ENCODE measurements at places on chromosomes 16 and 17.

GRCh38 chr16:27972500-27972899, 91.0 kb downstream of the GSG1L start:
- no peak for DNase-seq
- H3K27me3 ChIP-seq, result peaks cover 25% of the 10 kb centered on the region
- no peak overlapping the region for H3K27ac ChIP-seq
- no peaks in the 10 kb centered on the region for H3K36me3 ChIP-seq

DNA sequence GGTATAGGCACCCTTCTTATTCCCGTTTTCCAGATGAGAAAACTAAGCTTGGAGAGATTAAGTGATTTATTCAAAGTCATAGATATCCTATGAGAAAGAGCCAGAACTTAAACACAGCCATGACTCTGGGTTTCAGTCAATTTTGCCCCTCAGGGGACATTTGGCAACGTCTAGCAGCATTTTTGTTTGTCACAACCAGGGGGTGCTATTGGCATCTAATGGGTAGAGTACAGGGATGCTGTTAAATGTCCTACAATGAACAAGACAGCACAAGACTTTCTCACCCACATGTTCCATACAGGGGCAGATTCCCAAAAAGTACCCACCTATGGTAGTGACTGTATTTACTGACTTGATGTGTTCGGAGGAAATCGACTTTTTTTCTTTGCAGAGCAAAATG, 4.8 kb upstream of the SHISA9 start:
- H3K4me3 ChIP-seq, result no peak overlapping the region
- H3K4me1 ChIP-seq, result no peaks in the 10 kb centered on the region
- DNase-seq, result no peak
- no peaks in the 10 kb centered on the region for H3K36me3 ChIP-seq
- H3K27me3 ChIP-seq, result peaks cover 75% of the 10 kb centered on the region

DNA sequence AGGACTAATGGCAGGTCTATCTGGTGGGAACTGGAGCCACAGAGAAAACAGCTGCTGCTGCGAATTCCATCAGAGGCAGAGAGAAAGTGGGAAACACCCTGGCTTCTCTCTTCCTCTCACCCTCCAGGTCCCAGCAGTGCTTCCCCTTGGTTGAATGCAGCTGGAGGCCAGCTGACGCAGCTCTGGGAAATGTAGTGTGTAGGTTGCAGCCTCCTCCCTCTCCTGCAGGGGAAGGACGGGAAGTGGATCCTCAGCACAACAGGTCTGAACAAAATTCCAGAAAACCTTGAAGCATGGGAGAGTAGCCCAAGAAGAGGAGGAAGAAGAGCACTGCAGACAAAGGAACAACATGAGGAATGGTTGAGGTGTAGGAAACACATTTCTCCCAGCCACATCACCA, 67.8 kb upstream of the MMP2 start:
- no peaks in the 10 kb centered on the region for H3K36me3 ChIP-seq
- no peak overlapping the region for H3K27ac ChIP-seq
- peaks cover 91% of the 10 kb centered on the region for H3K27me3 ChIP-seq
- H3K4me1 ChIP-seq, result no peaks in the 10 kb centered on the region
- H3K4me3 ChIP-seq, result no peak overlapping the region
- no peak for DNase-seq

DNA sequence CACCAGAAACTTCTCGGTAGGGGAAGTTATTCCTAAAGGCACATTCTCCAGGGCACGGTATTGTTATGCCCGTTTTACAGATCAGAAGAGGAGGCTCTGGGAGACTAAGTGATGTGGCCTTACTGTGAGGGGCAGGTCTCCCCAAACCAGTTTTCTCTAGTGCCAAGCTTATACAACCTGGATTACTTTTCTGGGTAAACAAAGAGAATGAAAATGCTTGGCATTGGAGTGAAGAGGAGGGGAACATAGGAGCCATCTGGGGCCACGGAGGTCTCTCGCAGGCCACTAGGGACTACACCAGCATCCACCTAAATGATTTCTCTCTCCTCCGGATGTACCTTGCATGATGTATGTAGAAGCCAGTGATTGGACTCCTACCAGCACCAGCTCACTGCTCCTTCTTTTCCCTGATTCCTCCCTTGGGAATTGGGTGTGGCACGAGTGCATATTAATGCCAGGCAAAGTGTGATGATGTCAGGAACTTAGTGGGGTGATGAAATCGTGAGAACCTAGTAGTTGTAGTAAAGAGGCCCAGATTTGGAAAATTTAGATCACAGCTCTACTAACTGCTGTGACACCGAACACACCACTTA, 674 bp downstream of the TOM1L1 start:
- H3K27ac ChIP-seq, result peak overlapping the region; percentile 82
- peaks cover 24% of the 10 kb centered on the region for H3K4me1 ChIP-seq
- peaks cover 27% of the 10 kb centered on the region for H3K27me3 ChIP-seq
- peak overlapping the region; percentile 87 for H3K4me3 ChIP-seq

DNA sequence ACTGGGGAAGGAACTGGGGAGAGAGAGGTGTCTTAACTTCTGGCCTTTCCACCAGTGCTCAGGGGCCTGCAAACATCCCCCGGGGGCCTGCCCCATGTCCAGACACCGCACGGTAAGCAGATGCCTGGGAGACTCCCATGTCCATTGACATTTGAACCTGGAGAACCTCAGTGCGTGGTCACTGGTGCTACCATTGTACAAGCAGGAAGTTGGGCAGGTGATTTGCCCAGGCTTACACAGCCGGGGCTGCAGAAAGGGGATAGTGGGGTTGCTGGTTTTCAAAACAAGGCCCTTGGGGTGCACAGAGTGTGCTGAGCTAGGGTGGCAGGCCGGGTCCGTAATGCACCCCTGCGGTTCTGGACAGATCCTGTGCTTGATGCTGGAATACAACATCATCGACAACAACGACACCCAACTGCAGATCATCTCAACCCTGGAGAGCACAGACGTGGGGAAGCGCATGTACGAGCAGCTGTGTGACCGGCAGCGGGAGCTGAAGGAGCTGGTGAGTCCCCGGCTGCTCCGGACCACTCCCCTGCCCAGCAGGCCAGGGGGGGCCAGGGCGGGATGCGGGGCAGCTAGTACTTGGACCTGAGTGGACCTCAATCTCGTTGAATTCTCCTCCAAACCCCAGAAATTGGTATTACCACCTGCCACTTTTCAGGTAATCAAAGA, 77.7 kb upstream of the PLCG2 start:
- peaks cover 37% of the 10 kb centered on the region for H3K36me3 ChIP-seq
- H3K27ac ChIP-seq, result no peak overlapping the region
- H3K27me3 ChIP-seq, result no peaks in the 10 kb centered on the region
- no peak overlapping the region for H3K4me3 ChIP-seq
- DNase-seq, result no peak

- H3K27me3 ChIP-seq, result peaks cover 46% of the 10 kb centered on the region
- peaks cover 2% of the 10 kb centered on the region for H3K4me1 ChIP-seq
- no peak overlapping the region for H3K27ac ChIP-seq
- H3K4me3 ChIP-seq, result no peak overlapping the region
Observed at GRCh38 chr17:44915862-44916780, 821 bp upstream of the GFAP start.

DNA sequence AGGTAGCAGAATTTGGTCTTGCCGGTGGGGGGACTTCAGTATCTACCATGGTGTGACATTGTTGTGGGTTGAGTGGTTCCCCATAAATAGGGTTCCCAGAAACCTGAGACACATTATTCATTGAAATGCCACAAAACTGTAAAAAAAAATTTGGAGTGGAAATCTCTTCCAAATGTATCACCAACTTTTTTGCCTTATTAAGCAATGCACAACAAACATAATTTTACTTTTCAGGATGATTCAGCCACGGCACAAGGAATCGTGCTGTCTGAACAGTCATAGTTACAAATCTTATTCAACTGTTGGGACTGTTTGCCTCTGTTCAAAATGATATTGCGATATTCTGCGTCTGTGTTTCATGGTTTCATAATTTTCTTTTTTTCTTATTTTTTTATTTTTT, 181.2 kb downstream of the NTN1 start:
- H3K4me3 ChIP-seq, result no peak overlapping the region
- DNase-seq, result no peak
- no peaks in the 10 kb centered on the region for H3K4me1 ChIP-seq
- no peak overlapping the region for H3K27ac ChIP-seq
- H3K36me3 ChIP-seq, result no peaks in the 10 kb centered on the region
- peaks cover 50% of the 10 kb centered on the region for H3K27me3 ChIP-seq

- no peak overlapping the region for H3K4me3 ChIP-seq
- no peak overlapping the region for H3K27ac ChIP-seq
- H3K36me3 ChIP-seq, result peaks cover 51% of the 10 kb centered on the region
- DNase-seq, result no peak
- no peaks in the 10 kb centered on the region for H3K4me1 ChIP-seq
Observed at GRCh38 chr17:17258011-17258410, 21.0 kb upstream of the FLCN start.

DNA sequence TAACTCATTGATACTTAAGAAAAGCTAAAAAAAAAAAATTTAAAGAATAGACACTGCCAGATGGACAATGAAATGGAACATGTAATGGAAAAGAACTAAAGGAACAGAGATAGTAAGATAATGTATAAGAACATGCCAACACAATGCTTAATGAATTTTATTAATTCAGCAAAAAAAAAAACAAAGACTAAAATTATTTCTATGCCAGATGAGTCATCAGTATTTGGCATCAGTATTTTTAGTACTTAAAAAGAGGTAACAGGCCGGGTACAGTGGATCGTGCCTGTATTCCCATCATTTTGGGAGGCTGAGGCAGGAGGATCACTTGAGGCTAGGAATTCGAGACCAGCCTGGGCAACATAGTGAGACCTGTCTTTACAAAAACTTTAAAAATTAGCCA, 168.5 kb downstream of the CYB561 start:
- no peak for DNase-seq
- no peak overlapping the region for H3K4me3 ChIP-seq
- peaks cover 30% of the 10 kb centered on the region for H3K36me3 ChIP-seq
- no peak overlapping the region for H3K27ac ChIP-seq

DNA sequence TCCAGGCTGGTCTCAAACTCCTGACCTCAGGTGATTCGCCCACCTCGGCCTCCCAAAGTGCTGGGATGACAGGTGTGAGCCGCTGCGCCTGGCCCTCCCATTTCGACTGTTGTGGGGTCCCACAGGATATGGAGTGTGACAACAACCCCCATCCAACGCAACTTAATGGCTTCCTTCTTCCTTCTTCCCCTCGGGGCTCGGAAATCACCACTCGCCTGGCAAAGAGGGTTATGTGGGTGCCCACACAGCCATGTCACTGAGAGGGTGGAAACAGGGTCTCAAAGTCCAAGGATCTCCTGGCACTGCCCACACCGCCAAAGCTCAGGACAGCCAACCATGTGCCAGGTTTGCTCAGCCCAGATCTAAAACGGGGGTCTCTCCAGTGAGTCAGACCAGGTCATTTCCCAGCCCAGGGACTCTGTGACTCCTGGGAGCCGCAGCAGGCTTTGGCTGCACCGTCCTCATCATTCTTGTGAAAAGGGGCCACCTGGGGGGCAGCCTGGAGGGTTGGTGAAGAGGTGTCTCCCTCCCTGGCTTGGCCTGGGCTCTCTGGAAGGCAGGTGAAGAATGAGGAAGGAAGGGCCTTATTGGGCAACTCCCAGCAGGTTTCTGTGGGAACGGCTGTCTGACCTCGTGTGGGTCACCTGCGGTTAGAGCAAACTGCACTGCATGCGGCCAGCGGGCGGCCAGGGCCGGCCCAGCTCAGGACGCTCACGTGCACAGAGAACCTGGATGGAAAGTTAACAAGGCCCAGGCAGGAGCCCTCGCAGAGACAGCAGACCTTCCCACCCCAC, 25.3 kb upstream of the LITAF start:
- H3K4me3 ChIP-seq, result no peak overlapping the region
- H3K27me3 ChIP-seq, result no peaks in the 10 kb centered on the region
- H3K36me3 ChIP-seq, result no peaks in the 10 kb centered on the region
- DNase-seq, result no peak

DNA sequence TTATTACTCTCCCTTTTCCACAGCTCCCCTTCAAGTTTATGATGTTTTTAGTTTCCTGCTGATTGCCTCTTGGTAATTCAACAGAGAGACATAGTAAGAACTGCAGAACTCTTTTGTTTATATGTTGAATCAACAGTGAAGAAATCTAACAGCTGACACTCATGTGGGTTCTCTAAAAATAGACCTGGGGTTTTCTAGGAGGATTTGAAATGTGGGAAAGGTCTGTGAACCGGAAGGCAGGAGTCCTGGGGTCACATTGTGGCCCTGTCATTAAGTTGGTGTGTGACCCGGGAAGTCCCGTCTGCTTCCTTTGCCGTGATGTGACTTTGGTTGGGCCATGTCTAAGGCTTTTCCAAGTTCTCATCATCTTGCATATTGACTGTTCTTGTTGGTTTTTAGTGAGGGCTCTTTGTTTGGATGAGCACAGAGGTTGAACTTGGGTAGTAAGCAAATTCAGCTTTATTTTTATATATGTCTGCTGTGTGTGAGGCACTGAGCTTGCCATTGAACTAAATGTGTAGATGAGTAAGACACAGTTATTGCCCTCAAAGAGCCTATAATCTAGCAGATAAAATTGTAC, 48.5 kb upstream of the HS3ST3A1 start:
- H3K4me1 ChIP-seq, result peaks cover 9% of the 10 kb centered on the region
- DNase-seq, result no peak
- H3K36me3 ChIP-seq, result no peaks in the 10 kb centered on the region
- H3K27me3 ChIP-seq, result peaks cover 11% of the 10 kb centered on the region

DNA sequence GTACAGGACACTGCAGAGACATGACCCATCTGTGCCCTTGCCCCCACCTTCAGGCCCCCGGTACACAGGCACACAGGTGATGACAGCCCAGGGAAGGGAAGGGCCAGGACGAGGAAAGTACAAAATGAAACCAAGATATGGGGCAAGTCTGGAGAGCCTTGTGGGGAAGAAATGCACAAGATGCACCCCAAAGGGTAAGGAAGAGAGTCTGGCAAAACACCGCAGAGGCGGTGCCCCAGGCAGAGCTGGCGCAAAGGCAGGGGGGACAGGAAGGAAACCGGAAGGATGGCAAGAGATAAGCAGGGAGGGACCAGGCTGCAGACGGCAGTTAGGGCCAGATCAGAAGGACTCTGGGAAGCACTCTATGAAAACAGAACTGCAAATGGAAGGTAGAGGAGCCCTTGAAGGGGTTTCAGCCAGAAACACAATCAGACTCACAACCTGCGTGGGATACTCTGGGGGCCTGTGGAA, 81.4 kb downstream of the SLC39A11 start:
- no peak overlapping the region for H3K4me3 ChIP-seq
- no peaks in the 10 kb centered on the region for H3K27me3 ChIP-seq
- H3K27ac ChIP-seq, result no peak overlapping the region
- no peaks in the 10 kb centered on the region for H3K36me3 ChIP-seq

DNA sequence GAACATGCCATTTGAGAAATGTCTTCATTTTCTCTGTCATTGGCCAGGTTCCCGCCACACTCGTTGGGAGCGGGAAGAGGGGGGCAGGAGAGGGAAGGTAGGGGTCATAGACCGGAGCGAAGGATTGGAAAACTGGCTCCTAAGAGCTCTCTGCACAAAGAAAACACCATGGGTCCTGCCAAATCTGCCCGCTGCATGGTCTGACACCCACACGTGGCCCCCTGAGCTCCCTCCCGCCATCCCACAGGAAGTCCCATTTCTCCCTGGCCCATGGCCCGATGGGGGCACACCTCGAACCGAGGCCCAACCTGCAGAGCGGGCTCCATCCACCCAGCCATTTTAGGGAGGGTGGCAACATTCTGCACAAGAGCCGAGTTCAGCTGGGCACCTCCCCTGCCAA, 159.6 kb downstream of the SALL1 start:
- DNase-seq, result no peak
- no peaks in the 10 kb centered on the region for H3K4me1 ChIP-seq
- H3K36me3 ChIP-seq, result no peaks in the 10 kb centered on the region
- no peak overlapping the region for H3K27ac ChIP-seq
- no peak overlapping the region for H3K4me3 ChIP-seq

GRCh38 chr16:67403976-67404555, 10.8 kb upstream of the TPPP3 start:
- H3K27ac ChIP-seq, result peak overlapping the region; percentile 75
- no peaks in the 10 kb centered on the region for H3K36me3 ChIP-seq
- H3K4me3 ChIP-seq, result no peak overlapping the region
- peaks cover 27% of the 10 kb centered on the region for H3K4me1 ChIP-seq
